ENCODE measurements at places on chromosomes 13 and 19.

DNA sequence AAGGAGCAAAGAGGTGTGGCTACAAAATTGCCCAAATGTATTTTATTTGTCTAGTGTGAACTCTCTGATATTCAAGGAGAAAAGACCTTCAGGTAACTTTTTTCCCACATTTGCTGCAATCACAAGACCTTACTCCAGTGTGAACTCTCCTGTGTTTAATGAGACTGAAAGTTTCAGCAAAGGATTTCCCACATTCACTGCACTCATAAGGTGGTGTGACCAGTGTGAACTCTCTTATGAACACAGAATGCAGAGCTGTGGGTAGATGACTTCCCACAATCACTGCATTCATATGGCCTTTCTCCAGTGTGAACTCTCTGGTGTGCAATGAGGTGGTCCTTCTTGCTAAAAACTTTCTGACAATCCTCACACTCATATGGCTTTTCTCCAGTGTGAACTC is 16.4 kb downstream of the ZNF814 start:
- DNase-seq: peak; percentile 20

DNA sequence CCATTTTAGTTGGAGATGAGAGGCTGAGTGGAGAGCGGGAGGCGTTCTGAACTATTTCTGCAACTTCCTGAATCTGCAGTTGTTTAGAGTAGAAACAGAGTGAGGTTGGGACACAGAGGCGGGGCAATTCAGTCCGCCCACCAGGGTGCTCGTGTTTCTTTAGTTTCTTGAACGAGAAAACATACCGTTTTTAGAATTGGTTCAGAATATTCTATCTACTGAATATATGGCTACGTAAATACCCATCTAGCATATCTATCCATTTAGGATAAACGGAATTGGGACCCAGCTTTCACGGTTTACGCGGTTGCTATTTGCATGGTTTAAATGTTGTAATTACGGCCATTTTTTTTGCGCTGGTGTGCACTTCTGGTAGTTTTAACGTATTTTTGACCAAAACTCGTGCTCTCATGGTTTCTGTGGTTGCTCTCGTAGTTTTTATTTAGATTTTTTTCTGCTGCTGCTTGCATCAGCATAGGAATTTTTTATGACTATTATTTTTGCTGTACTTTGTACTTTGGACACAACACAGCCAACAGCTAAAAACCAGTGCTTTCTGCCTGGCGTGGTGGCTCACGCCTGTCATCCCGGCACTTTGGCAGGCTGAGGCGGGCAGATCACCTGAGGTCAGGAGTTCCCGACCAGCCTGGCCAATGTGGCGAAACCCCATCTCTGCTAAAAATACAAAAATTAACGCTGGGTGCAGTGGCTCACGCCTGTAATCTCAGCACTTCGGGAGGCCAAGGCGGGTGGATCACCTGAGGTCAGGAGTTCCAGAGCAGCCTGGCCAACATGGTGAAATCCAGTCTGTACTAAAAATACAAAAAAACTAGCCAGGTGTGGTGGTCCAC is 32.7 kb downstream of the TIMM13 start:
- DNase-seq: peak; percentile 19

DNA sequence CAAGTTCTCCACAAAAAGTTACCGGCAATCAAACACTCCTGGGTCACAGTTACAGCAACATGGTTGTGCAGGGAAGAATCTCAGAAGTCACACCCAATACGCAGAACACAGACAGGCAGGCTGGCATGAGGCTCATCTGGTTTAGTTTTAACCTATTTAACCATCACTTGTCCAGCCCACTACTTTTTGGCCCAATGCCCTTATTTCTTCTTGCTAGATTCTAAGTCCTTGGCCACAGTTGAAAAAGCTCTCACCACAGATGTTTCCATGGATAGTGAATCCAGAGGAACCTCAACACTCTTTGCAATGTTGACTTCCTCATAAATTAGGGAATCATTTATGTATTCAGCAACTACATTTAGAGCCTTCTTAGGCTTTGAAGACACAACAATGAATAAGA is 50.7 kb upstream of the FNDC3A start:
- DNase-seq: no peak

GRCh38 chr13:24865163-24865953 is 101.4 kb downstream of the RNF17 start:
- DNase-seq: peak; percentile 10

GRCh38 chr19:18782559-18783225 is 8.4 kb downstream of the COMP start:
- no peak for DNase-seq

- DNase-seq: peak; percentile 1
Observed at GRCh38 chr13:74867460-74867859, 614.5 kb downstream of the TBC1D4 start.

- DNase-seq: no peak
Observed at GRCh38 chr19:29667387-29667783, 2.1 kb downstream of the PLEKHF1 start.

GRCh38 chr13:27295096-27295495 is 24.5 kb downstream of the RASL11A start:
- DNase-seq: no peak

DNA sequence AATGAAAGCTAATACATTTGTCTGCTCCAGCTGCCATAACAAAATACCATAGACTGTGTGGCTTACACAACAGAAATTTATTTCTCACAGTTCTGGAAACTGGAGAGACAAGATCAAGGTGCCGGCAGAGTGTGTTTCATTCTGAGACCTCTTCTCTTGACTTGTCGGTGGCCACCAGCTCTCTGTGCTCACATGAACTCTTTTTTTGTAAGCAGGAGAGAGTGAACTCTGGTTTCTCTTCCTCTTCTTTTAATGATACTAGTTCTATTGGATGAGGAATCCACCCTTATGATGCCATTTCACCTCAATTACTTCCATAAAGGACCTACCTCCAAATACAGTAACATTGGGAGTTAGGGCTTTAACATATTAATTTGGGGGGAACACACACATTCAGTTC is 11.7 kb downstream of the KCTD12 start:
- no peak for DNase-seq

DNA sequence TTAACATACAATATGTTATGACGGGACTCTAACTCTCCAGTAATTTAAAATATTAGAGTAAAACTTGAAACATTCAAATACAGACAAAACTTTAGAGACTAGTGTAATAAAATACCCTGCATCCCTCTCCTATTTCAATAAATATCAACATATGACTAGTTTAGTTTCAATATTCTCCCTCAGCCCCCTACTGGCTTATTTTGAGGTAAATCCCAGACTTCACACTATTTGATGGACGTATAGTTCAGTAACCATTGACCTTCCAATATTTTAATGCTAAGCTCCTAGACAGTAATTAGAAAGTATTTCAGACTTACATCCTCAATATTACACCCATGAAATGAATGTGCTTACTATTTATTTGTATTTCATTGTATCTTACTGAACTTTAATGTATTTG is 180.7 kb upstream of the STARD13 start:
- no peak for DNase-seq

DNA sequence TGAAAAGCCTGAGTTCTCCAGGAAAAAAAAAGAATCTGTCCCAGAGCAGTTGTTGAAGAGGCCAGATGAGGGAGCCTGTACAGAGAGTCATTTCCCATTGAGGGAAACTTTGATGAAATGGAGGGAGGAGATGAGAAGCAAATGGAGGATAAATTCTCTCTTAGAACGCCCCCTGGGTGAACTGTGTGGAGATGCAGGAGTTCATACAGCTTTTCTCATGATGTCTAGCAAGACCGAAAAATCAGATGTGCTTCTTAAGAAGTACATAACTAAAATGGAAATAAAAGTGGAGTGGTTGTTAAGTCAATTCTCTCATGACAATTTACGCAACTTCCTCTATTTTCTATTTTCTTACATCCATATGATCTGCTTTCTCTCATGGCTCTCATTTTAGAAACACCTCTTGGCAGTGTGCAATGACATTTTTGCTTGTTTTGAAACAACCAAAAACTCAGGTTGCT is 1263.1 kb downstream of the PCDH9 start:
- peak; percentile 58 for DNase-seq

DNA sequence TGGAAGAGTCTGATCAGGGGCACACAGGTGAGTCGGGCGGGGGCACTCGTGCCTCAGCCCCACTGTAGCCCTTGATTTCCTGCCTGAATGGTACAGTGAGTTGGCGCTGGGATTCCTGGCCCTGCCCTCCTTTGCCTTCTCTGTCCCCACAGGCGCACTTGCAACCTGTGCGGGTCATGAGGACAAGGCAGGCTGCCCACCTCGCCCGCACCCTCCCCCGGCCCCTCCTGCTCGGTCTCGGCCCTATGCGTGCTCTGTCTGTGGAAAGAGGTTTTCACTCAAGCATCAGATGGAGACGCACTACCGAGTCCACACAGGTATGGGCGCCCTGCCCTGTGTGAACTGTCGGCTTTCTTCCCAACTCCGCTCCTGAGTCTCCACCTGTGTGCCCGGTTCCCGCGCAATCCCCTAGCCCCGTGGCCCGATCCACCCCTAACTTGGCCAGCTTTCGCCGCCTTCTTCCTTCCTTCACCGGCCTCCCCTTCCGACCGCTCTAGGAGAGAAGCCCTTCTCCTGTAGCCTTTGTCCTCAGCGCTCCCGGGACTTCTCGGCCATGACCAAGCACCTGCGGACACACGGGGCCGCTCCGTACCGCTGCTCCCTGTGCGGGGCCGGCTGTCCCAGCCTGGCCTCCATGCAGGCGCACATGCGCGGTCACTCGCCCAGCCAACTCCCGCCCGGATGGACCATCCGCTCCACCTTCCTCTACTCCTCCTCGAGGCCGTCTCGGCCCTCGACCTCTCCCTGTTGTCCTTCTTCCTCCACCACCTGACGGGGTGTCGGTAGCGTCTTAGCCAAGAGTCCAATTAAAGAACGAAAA is 1.6 kb upstream of the KMT2B start:
- DNase-seq: peak; percentile 58

DNA sequence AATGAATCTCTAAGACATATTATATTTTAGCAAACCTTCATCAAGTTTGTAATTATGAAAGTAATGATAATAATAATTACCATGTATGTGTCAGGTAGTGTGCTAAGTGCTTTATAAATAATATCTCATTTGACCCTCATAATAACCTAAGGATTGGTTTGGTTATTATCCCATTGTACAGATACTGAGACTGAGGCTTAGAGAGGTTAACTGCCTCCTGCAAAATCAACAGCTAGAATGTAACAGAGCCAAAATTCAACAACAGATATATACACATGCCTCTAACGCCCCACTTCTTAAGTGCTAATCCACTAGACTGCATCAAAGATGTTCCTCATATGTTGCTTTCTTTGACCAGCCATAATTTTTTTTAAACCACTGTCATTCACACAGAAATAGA is 140.8 kb downstream of the ZAR1L start:
- no peak for DNase-seq

GRCh38 chr19:3186891-3187661 is 1.3 kb downstream of the NCLN start:
- no peak for DNase-seq
